Activated CD8-positive, alpha-beta T cell treated with anti-CD3 and anti-CD28 coated beads for 36 hours (primary cell): ENCODE measurements at places on chromosomes 13 and 19. TPM values are rescaled to one million over a fixed set of nuclear protein-coding genes. Genes with fewer than 3 reads are reported as not detected.
A peak's percentile ranks its signal among the peaks of the same experiment; 100 is the strongest.

Gene URAD
- total RNA-seq: not detected

Gene MCEMP1
- total RNA-seq: not detected

Gene APOC1
- total RNA-seq: 2.5 TPM

Gene FGF22
- total RNA-seq: not detected

Gene IGFL1
- total RNA-seq: not detected

Gene ZNF723
- not detected for total RNA-seq

Gene CLEC17A
- total RNA-seq: 0.60 TPM

GRCh38 chr13:103062079-103062478 lies 4.1 kb downstream of the SLC10A2 start:
- no peaks in the 10 kb centered on the region for H3K36me3 ChIP-seq
- H3K27ac ChIP-seq: no peak overlapping the region
- H3K4me1 ChIP-seq: no peaks in the 10 kb centered on the region
- no peaks in the 10 kb centered on the region for H3K27me3 ChIP-seq
- H3K4me3 ChIP-seq: no peak overlapping the region

GRCh38 chr13:30581582-30581981 lies 36.1 kb upstream of the USPL1 start:
- DNase-seq: peak; percentile 16
- H3K27ac ChIP-seq: no peak overlapping the region
- H3K36me3 ChIP-seq: no peaks in the 10 kb centered on the region

- no peaks in the 10 kb centered on the region for H3K27me3 ChIP-seq
- no peak overlapping the region for H3K4me3 ChIP-seq
- no peak overlapping the region for H3K27ac ChIP-seq
- no peaks in the 10 kb centered on the region for H3K36me3 ChIP-seq
Measured at GRCh38 chr13:84192125-84192524, 309.9 kb upstream of the SLITRK1 start.

GRCh38 chr19:31312009-31312676 lies 37.1 kb downstream of the TSHZ3 start:
- H3K4me3 ChIP-seq: no peak overlapping the region
- H3K4me1 ChIP-seq: peaks cover 4% of the 10 kb centered on the region
- no peak overlapping the region for H3K27ac ChIP-seq
- H3K27me3 ChIP-seq: peaks cover 12% of the 10 kb centered on the region
- DNase-seq: peak; percentile 82
- H3K36me3 ChIP-seq: no peaks in the 10 kb centered on the region

DNA sequence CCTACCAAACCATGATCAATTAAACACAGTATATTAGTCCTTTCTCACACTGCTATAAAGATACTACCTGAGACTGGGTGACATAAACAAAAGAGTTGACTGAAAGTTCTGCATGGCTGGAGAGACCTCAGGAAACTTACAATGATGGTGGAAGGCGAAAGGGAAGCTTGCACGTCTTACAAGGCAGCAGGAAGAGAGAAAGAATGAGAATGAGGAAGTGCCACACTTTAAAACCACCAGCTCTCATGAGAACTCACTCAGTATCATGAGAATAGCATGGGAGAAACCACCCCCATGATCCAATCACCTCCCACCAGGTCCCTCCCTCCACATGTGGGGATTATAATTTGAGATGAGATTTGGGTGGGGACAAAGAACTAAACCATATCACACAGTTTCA lies 324.9 kb upstream of the ZNF507 start:
- no peak overlapping the region for H3K27ac ChIP-seq
- no peaks in the 10 kb centered on the region for H3K27me3 ChIP-seq
- H3K4me1 ChIP-seq: no peaks in the 10 kb centered on the region
- H3K4me3 ChIP-seq: no peak overlapping the region
- no peaks in the 10 kb centered on the region for H3K36me3 ChIP-seq
- DNase-seq: no peak

GRCh38 chr19:5676772-5677105 lies 3.6 kb downstream of the MICOS13 start:
- H3K4me1 ChIP-seq: peaks cover 15% of the 10 kb centered on the region
- H3K27ac ChIP-seq: no peak overlapping the region
- DNase-seq: no peak

DNA sequence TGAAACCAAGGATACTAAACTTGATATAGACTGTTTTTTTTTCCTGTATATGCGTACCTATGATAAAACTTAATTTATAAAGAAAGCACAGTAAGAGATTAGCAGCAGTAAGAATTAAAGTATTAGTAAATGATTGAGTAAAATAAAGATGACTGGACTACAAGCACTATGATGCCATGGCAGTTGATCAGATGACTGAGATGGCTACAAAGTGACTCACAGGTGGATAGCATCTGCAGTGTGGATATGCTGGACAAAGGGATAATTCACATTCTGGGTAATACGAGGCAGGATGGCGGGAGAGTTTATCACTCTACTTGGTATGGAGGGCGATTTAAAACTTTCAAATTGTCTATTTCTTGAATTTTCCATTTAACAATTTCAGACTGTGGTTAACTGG lies 11.8 kb downstream of the HTR2A start:
- no peak overlapping the region for H3K4me3 ChIP-seq
- H3K27ac ChIP-seq: no peak overlapping the region
- H3K27me3 ChIP-seq: peaks cover 23% of the 10 kb centered on the region
- DNase-seq: no peak
- no peaks in the 10 kb centered on the region for H3K4me1 ChIP-seq

GRCh38 chr19:17001603-17002183 lies 24.9 kb downstream of the CPAMD8 start:
- DNase-seq: no peak
- no peak overlapping the region for H3K27ac ChIP-seq
- no peaks in the 10 kb centered on the region for H3K4me1 ChIP-seq
- peaks cover 10% of the 10 kb centered on the region for H3K27me3 ChIP-seq
- H3K4me3 ChIP-seq: no peak overlapping the region
- no peaks in the 10 kb centered on the region for H3K36me3 ChIP-seq

- no peaks in the 10 kb centered on the region for H3K27me3 ChIP-seq
- DNase-seq: no peak
- H3K36me3 ChIP-seq: no peaks in the 10 kb centered on the region
- no peak overlapping the region for H3K27ac ChIP-seq
- H3K4me1 ChIP-seq: no peaks in the 10 kb centered on the region
Measured at GRCh38 chr13:18993884-18994660, 187.6 kb downstream of the TUBA3C start.

GRCh38 chr13:110186231-110186855 lies 120.6 kb downstream of the COL4A1 start:
- H3K4me1 ChIP-seq: no peaks in the 10 kb centered on the region
- H3K27ac ChIP-seq: no peak overlapping the region
- H3K4me3 ChIP-seq: no peak overlapping the region
- DNase-seq: no peak
- peaks cover 1% of the 10 kb centered on the region for H3K27me3 ChIP-seq

- H3K27me3 ChIP-seq: peaks cover 8% of the 10 kb centered on the region
- H3K4me3 ChIP-seq: no peak overlapping the region
- H3K4me1 ChIP-seq: no peaks in the 10 kb centered on the region
- no peak overlapping the region for H3K27ac ChIP-seq
Measured at GRCh38 chr13:33090755-33091414, 74.7 kb downstream of the KL start.

GRCh38 chr13:29884671-29885430 lies 34.4 kb upstream of the UBL3 start:
- no peak for DNase-seq
- no peak overlapping the region for H3K4me3 ChIP-seq
- H3K27ac ChIP-seq: no peak overlapping the region
- H3K27me3 ChIP-seq: no peaks in the 10 kb centered on the region
- no peaks in the 10 kb centered on the region for H3K36me3 ChIP-seq

- no peak for DNase-seq
- peaks cover 9% of the 10 kb centered on the region for H3K36me3 ChIP-seq
- no peak overlapping the region for H3K27ac ChIP-seq
- H3K4me3 ChIP-seq: no peak overlapping the region
Measured at GRCh38 chr19:870963-871401, 11.5 kb downstream of the CFD start.

DNA sequence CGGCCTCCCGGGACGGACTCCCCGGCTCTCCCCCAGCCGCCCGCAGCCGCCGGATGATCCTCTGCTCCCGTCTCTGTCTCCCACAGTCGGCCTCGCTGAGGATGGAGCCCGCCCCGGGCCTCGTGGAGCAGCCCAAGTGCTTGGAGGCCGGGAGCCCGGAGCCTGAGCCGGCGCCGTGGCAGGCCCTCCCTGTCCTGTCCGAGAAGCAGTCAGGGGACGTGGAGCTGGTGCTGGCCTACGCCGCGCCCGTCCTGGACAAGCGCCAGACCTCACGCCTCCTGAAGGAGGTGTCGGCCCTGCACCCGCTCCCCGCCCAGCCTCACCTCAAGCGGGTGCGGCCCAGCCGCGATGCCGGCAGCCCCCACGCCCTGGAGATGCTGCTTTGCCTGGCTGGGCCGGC lies 6.8 kb downstream of the ADAT3 start:
- no peaks in the 10 kb centered on the region for H3K36me3 ChIP-seq
- H3K4me1 ChIP-seq: peaks cover 27% of the 10 kb centered on the region
- no peaks in the 10 kb centered on the region for H3K27me3 ChIP-seq
- H3K4me3 ChIP-seq: no peak overlapping the region
